ENCODE measurements at places on chromosomes 16 and 17. TPM values are rescaled to one million over a fixed set of nuclear protein-coding genes. Genes with fewer than 3 reads are reported as not detected.

GRCh38 chr17:7380321-7380720, 568 bp upstream of the TNK1 start:
- no peak for DNase-seq

GRCh38 chr16:85239239-85239638, 127.0 kb upstream of the CIBAR2 start:
- DNase-seq: no peak

DNA sequence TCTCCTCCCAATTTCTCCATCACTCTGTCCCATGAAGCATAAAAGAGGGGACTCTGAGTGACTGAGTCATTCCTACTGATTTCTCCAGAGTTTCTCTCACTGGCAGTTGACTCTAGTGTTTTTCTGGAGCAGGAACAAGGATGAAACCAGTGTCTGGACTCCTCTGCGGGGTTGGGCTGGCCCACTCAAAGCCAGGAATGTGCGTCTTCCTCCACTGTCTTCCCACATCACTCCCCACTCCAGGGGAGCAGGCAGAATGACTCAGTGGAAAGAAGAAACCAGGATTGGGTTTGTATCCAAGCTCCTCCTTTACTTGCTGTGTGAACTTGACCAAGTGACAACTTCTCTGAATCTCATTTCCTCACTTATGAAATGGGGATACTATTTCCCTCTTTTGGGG, 497.5 kb upstream of the SALL1 start:
- DNase-seq: no peak

DNA sequence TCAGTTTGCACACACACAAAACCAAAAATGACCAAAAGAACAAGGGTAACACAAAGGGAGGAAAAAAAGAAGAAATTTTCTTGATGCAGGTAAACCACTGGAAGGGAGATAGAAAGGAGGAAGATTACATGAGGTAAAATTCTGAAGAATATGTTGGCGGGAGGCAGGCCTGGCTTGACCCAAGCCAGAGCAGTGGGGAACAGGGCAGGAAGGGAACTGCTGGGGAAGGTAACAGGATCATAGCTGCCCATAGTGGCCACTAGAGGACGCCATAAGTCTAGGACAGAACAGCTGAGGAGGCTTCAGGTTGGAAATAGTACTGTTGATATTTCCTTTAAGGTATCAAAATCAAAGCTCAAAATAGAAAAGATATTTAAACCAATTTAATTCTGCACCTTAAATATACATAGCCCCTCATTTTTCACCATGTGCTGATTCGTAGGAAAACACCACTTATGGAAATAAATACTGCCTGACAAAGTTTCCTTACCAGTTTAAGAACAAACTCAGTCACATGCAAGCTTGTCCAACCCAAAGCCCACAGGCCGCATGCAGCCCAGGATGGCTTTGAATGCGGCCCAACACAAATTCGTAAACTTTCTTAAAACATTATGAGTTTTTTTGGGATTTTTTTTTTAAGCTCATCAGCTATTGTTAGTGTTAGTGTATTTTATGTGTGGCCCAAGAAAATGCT, 15.5 kb downstream of the VPS35 start:
- DNase-seq: peak; percentile 78

GRCh38 chr16:17515421-17516210, 44.9 kb upstream of the XYLT1 start:
- peak; percentile 20 for DNase-seq

The NDUFAB1 gene
- 162 TPM for polyA plus RNA-seq

DNA sequence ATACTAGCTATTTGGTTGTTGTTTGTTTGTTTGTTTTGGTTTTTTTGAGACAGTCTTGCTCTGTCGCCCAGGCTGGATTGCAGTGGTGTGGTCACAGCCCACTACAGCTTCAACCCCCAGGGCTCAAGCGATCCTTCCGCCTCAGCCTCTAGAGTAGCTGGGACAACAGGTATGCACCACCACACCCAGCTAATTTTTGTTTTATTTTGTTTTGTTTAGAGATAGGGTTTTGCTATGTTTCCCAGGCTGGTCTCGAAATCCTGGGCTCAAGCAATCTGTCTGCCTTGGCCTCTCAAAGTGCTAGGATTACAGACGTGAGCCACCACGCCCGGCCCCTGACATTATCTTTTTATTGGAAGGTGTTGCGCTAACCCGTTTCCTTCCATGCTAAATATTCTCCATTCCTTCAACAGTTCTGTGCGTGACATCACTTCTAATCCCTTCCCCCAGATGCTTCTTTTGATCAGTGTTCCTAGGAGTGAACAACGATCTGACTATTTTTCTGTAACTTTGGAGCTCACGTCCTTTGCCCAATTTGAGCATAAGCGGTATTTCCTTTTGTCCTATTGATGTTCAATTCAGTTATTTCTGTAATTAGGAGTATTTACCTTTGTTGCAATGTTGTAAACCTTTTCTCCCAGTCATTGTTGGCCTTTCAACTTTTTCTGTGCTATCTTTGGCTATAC, 30.2 kb upstream of the EMP2 start:
- no peak for DNase-seq

- no peak for DNase-seq
Measured at GRCh38 chr17:79841369-79842135, 2.3 kb upstream of the CBX4 start.

The DPEP1 gene
- 1.3 TPM for polyA plus RNA-seq

The MYH2 gene
- polyA plus RNA-seq: not detected

The GPT2 gene
- polyA plus RNA-seq: 9.2 TPM

All from A549 (cell line).